ENCODE measurements at places on chromosomes 5 and 9. TPM values are rescaled to one million over a fixed set of nuclear protein-coding genes. Genes with fewer than 3 reads are reported as not detected.

PHPT1 gene
- 204 TPM for total RNA-seq

GRCh38 chr9:20524776-20525175, 97.5 kb downstream of the MLLT3 start:
- no peak for DNase-seq

DNA sequence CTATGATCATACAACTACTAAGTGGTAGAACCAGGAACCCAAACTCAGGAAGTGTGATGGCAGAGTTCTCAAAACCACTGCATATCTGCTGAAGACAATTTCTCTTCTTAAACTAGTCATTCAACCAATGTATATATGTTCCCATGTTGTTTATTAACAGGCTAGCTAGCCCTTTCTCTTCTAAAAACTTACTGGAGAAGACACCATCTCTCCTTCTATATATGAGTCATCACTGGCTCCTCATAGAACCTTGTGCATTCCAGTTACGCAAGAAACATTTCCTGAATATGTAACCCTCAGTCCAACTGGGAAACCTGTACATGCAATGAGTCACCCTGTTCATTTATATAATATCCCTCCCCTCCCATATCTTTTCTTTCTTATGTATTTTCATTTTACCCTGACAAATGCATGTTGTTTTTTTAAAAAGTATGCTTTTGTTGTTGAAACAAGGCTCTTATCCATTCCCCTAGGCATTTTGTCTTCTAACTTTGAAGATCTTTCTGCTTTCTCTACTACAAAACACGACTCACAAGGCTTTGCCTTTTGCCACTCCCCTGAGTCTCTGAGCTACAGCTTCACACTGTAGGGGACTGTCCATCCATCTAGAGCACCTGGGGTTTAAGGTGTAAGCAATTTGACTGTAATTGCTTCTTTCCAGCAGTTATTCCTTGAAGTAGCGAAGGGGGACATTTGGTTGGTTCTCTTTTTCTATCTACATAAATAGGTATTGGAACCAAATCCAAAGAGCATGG, 119.5 kb downstream of the ANXA1 start:
- DNase-seq: no peak

DNA sequence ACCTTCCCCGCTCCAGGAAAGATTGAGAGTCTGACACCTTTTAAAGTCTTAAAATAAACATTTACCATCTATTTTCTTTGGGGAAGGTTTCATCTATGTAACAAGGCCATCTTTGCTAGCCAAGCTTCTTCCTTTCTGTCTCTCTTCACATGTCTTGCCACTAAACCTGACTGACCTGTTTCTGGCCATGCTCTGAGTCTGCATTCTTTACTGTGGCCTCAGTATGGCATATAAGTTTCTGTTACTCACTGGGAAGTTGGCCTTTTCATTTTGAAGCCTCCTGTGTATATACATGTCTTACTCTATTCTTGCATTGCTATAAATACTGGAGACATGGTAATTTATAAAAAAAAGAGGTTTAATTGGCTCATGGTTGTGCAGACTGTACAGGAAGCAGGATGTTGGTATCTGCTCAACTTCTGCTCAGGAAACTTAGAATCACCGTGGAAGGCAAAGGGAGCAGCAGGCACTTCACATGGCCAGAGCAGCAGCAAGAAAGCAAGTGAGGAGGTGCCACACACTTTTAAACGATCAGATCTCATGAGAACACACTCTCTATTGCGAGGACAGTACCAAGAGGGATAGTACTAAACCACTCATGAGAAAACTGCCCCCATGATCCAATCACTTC, 48.1 kb downstream of the KCNV2 start:
- no peak for DNase-seq

DNA sequence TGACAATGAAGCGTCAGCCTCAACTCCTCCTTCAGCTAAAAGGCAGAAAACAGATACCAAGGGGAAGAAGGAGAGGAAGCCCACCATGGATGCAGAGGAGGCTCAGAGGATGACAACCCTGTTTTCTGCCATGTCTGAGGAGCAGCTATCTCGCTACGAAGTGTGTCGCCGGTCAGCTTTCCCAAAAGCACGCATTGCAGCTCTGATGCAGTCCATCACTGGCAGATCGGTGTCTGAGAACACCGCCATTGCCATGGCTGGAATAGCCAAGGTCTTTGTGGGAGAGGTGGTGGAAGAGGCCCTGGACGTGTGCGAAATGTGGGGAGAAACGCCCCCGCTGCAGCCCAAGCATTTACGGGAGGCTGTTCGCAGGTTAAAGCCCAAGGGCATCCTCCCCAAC, 968 bp downstream of the TAF11L11 start:
- DNase-seq: no peak

- DNase-seq: no peak
These were observed 248.0 kb downstream of the DRD1 start for GRCh38 chr5:175195698-175196656.

- DNase-seq: no peak
These were observed 8.1 kb downstream of the TNFAIP8 start for GRCh38 chr5:119363936-119364335.

SCAI gene
- total RNA-seq: 4.7 TPM

GRCh38 chr5:126926187-126926586, 104.2 kb downstream of the MARCHF3 start:
- DNase-seq: no peak

WDR38 gene
- total RNA-seq: not detected

DNA sequence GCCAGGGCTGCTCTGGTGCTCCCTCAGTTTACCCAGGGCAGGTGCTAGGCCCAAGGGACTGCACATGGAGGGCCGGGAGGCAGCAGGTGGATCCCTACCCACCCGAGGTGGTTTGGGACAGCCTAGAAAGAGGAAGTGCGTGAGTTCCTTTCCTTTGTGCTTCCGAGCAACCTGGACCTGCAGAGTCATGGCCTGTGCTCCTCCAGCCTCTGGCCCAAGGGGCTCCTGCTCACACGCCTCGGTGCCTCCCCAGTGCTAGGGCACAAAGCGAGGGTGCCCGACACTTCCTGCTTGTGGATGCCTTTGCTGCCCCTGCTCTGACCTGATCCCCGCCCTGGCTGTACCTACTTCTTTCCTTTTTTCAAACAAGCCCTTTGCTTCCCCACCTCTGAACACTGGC, 79.3 kb downstream of the RXRA start:
- no peak for DNase-seq

DNA sequence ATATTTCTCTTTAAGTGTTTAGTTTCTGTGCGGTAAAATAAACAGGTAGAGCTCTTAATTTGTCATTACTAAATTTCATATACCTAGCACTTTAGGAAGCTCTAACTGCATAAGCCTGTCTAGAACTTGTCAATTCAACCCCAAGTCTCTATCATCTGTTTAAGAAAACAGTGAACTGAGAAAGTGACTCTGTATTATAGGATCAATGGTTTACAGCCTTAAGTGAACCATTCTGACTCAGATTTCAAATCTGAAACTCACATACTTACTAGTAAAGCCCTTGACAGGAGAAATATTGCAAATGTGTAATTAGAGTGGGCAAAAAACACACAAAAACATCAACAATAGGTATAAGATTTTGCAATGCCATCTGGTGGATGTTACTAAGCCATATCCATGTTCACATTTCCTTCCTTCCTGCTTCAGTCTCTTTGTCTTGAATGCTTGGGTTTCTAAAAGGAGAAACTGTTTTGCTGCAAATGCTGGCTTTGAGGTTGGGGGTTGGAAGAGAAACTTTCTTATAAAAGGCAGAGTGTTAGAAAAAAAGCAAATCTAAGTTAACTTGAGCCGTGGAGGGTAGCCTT, 101.8 kb downstream of the DOCK8 start:
- no peak for DNase-seq

LCN9 gene
- total RNA-seq: not detected

DNA sequence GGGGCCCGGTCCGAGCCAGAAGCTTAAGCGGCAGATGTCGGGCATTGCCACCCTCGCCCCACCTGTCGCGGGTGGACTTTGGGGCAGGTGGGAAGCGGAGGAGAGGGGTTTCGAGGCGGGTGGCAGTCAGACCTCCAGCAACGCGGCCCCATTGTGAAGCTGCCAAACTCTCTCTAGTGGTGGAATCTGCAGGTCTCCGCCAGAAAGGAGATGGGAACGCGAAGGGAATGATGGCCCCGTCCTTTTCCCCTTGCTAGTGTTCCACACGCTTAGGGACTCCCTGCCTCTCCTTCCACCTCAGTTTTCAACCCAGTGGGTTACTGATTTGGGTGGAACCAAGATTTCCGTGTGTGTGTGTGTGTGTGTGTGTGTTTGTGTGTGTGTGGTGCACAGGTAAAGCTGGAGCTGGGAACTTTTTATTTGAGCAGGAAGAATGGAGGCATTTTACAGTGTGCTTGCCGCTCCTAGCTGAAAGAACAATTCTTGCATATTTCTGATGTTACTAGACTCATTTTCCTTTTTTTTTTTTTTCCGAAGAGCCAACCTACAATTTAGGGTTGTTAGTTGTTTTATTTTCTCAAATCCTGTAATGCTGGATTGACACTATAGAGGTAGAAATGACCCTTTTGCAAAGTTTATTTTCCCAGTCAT, 1.3 kb downstream of the MACIR start:
- DNase-seq: no peak

DNA sequence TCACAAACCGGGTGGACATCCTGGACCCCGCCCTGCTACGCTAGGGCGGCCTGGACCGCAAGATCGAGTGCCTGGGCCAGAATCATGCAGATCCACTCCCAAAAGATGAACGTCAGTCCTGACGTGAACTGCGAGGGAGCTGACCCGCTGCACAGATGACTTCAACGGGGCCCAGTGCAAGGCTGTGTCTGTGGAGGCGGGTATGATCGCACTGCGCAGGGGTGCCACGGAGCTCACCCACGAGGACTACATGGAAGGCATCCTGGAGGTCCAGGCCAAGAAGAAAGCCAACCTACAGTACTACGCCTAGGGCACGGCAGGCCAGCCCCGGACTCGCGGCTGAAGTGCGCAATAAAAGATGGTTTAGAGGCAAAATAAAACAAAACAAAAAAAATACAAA, 5.2 kb downstream of the SAXO1 start:
- DNase-seq: no peak

DNA sequence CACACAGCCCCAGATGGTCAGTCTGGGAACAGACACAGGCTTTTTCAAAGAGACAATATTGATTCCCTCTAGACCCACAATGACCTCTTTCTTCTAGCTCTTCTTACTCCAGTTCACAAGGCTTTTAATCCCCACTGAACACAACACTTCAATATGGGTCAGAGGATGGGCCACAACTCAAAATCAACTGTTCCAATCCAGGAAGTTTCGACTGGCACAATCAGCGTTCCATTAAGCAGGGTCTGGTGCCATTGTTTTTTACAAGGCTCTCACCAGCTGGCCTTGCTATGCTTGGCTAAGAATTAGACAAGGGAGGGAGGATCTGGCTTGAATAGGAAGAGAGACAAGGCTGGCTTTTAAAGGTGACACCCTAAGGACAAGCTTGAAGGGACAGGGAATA, 199.4 kb upstream of the SLC24A2 start:
- no peak for DNase-seq

DNA sequence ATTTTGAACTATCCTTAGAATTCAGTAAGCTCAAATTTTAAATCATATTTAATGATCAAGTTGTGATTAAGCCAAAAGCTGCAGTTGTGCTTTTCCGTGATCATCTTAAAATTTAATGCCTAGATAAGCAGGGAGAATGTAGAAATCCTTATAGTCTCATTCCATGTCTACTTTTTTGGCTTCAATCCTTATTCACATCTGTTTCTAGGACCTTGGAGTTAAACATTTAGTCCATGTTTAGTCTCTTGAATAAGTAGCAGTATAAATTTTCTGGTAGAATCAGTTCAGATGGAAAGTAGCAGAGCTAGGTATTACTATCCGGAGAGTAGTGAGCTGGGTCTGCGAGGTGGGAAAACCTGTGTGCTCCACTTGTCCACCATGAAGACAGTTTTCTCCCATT, 59.3 kb upstream of the RIOK2 start:
- DNase-seq: no peak

DNA sequence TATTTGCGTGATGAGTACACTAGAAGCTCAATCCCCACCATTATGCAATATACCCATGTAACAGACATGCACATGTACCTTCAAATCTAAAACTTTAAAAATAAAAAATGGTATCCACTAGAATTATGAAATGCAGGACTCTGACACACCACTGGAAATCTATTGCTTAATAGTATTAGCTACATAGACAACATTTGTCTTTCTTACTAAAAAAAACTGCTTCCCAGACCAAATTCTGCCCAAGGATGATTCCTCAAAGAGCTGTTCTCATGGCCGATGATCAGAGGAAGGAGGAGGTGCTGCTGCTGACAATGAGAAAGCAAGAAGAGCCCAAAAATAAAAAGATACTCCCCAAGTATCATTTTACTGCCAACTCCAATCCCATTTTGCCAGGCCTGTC, 67.2 kb downstream of the TTC39B start:
- no peak for DNase-seq

DNA sequence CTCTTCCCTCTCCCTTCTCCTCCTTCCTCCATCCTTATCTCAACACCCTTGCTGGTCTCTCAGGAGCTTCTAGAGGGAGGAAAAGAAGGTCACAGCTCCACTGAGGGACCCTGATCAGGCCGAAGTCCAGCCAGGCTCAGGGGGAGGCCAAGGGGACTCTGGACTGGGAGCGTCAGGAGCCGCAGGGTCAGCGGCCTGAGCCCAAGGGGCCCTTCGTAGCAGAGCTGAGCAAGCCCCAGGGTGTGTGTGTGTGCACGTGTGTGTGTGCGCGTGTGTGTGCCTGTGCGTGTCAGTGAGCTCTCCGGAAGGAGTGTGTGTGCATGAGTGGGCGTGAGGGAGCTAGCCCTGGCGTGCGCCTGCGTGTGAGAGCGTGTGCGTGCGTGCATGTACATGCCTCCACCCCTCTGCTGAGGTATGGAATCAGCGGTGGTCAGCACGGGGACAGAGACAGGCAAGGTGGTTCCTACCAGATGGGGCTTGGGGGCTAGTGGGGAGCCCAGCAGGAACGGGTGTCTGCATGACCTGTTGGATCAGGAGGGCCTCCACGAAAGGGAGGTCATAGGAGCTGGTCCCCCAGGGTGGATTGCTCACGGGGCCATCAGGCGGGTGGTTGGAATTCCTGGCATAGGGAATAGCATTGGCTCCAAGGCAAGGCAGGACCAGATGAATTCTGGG, 10.0 kb upstream of the AGPAT2 start:
- no peak for DNase-seq

GRCh38 chr5:171614971-171615653, 170.5 kb upstream of the SMIM23 start:
- no peak for DNase-seq

DNA sequence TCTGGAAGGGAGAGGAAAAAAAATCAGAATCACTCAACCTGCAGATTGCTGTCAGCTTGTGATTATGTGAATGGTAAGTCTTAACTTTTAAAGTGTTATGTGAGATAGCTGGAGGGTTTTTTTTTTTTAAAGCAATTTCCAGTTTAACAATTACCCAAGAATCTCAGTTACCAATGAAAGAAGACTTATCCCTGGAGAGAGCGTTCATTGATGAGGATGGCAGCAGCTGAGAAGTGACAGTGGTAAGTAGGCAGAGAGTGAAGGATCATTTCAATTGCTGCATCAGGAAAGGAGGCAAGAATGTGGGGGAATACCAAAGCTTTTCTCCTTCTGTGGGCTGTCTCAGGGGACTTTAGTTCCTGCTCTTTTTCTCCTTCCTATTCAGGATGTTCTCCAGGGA, 370.2 kb upstream of the C9orf72 start:
- DNase-seq: no peak

DNA sequence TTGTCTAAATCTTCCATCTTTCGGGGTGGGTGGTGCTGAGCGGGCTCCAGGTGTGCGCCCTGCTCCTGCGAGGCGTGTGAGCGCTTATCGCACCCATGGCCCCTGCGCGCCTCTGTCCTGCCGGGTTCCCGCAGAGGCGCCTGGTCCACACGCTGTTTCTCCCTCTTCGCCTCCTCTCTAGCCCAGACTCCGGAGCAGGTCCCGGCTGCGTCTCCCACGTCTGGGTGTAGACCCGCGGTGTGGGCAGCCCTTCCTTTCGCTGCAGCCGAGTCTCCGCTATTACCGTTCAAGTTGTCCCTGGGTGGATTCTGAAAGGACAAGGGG, 40.5 kb upstream of the PLEKHG4B start:
- DNase-seq: no peak
